ENCODE measurements at places on chromosomes 13 and 19.

DNA sequence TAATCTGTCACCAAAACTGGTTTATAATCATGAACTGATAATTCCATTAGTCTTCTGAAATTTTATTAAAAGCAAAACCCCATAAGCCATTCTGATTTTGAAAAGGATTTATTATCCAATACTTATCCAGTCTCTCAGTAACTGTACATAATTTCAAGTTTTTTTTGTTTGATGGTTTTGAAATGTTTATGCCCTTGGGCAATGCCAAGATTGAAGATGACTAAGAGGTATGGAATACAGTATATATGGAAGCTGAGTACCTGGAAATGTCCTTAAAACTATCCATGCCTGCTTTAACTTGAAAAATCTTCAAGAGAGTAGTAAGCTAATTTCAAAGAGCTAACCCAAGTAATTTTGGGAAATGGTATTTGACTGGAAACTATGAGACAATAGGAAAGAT lies 1.8 kb upstream of the NEK5 start:
- no peak for DNase-seq

DNA sequence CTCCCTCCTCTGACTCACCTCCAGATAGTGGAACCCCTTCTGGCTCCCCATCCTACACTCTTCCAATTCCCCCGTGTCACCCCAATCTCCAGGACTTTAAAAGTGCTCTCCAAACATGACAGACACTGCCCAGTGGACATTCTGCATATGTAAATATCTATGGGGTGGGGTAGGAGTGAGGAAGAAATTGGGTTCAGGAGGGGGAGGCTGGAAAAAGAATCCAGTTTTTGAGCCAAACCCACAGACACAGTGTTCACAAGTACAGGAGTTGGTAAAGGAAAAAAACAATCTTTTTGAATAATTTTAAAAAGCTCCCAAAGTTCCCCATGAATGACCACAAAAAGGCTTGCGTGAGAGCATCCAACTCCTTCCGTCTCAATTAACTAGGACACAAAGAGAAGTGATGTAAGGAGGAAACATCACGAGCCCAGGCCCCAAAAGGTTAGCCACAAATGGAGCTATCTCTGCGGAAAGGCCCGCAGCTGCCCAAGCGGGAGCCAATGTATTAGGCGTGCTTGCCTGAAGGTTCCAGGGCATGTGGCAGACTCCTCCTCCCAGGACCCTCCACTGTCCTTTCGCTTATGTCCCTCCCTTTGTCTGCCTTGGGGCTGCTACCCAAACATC lies 18.0 kb downstream of the ZC3H4 start:
- DNase-seq: no peak

GRCh38 chr13:23749288-23749873 lies 139.8 kb downstream of the MIPEP start:
- no peak for DNase-seq

- no peak for DNase-seq
Observed at GRCh38 chr19:9296336-9296735, 13.3 kb downstream of the ZNF699 start.

GRCh38 chr13:49828453-49828852 lies 36.0 kb upstream of the KPNA3 start:
- DNase-seq: no peak

DNA sequence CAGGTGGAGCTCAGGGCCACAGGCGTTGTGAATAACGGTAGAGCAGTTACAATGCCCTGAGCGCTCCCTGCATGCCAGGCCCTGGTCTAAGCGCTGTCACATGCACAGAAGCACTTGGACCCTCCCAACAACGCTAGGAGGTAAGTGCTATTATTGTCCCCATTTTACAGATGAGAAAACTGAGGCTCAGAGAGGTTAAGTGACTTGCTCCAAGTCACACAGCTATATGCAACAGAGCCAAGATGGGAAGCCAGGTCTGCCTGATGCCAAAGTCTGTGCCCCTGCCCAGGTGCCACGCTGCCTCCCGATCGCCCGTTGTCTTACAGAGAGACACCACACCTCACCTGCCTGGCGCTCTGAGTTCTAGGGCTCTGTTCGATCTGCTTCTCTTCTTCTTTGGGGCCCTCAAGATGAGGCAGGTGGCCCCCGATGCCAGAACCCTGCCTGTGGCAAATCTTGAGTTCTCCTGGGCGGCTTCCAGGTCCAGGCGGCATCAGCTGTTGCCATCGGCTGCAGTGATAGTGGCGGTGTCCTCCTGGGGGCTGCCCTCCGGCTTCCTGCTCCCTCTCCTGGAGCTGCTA lies 20.0 kb downstream of the YIPF2 start:
- no peak for DNase-seq

DNA sequence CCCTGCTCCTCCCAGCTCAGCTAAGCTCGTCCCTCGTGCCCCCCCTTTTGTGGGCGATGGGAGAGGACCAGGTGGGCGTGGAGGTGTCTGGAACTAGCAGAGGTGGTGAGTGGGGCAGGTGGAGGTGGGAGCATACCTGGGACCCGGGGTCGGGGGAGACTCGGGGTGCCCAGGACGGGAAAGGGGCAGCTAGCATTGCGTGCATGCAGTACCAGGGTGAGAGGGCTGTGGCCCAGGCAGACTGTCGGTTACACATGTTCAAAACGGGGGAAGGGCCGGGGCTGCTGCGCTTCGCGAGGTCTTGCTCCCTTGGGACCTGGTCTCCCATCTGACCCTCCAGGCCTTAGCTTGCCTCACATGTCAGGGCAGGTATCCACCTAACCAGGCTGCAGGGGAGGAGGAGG lies 9.1 kb downstream of the TLE5 start:
- DNase-seq: no peak

All from C1 segment of cervical spinal cord (tissue), 14 donors.